ENCODE measurements at places on chromosomes 4 and X.

GRCh38 chr4:106426069-106426468 is 57.5 kb upstream of the GIMD1 start:
- H3K36me3 ChIP-seq: no peaks in the 10 kb centered on the region
- no peak overlapping the region for H3K27ac ChIP-seq
- H3K4me1 ChIP-seq: no peaks in the 10 kb centered on the region

GRCh38 chr4:61400439-61401038 is 200.4 kb downstream of the ADGRL3 start:
- no peaks in the 10 kb centered on the region for H3K36me3 ChIP-seq
- no peak for DNase-seq
- H3K4me1 ChIP-seq: no peaks in the 10 kb centered on the region

DNA sequence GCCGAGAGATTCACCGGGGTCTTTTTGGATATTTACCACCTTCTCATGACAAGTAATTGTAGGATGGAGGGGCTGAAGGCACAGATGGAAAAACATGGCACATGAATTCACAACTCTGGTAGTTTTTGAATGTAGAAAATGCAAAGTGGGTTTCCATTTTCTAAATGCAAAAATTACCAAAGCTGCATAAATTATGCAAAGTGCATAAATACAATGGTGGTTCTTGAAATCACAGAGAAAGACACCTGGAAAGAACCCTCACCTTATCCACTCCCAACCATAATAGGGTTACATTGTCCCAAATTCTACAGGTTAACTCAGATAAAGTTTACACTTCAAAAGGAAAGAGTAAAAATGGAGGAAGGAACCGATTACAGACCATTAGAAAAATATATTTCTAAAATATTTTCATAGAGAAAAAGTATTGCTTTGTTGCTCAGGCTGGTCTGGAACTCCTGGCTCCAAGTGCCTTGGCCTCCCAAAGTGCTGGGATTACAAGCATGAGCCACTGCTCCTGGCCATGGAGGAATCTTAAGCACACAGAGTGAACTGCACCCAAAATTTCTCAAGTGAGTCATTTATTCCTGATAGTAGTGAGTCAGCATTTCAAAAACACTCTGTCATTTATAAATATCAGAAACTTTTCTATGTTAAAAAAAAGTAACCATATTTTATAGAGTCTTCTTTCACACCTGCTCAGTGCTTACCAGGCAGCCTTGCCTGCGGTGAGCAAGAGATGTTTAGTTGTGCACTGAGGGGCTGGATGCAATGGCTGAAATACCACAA is 101.4 kb downstream of the FIP1L1 start:
- no peaks in the 10 kb centered on the region for H3K4me1 ChIP-seq
- H3K4me3 ChIP-seq: no peak overlapping the region
- H3K27ac ChIP-seq: no peak overlapping the region

GRCh38 chrX:133461231-133461630 is 45.9 kb upstream of the GPC4 start:
- H3K4me3 ChIP-seq: no peak overlapping the region
- H3K27me3 ChIP-seq: no peaks in the 10 kb centered on the region
- H3K4me1 ChIP-seq: no peaks in the 10 kb centered on the region
- no peak overlapping the region for H3K27ac ChIP-seq

DNA sequence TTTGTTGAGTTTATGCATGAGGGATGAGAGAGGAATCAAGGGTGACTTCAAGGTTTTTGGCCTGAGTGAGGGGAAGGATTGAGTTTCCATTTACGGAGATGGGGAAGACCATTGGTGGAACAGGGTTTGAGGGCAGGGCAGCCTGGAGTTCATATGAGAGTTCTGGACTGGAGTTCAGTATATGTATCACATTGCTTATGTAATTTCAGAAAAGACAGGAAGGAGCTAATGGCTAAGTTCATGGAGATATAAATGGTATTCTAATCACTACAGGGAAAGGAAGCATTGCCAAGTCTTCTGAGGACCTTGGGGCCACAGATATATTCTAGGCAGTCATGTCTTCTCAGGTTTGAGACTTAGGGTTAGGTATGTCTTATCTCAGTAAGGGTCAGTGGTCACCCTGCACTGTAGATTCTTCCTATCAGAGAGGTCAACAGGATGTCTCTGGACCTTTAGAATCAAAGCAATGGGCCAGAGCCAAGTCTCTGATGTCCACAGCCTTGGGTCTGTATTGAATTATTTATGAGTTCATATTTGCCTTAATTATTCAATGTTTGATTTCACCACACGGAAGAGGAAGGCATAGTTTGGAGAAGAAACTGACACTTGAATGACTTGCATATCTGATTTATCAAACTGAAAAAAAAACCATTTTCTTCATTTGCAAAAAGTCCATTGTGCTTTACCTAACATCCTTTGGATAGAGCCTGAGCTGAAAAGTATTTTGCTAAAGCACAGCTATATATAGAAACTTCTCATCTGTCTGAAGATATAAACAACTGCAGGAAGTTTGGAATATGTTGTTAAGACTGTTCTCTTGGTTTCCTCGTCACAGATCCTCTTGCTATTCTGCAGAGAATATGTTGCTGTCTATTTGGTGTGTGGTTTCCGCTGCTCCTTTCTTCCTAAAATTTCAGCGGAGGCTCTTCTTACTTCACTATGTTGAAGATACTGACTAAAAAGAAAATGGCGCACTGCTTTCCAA is 139.5 kb downstream of the PDGFRA start:
- H3K4me1 ChIP-seq: no peaks in the 10 kb centered on the region
- H3K36me3 ChIP-seq: no peaks in the 10 kb centered on the region
- H3K4me3 ChIP-seq: no peak overlapping the region
- H3K27me3 ChIP-seq: peaks cover 9% of the 10 kb centered on the region
- no peak overlapping the region for H3K27ac ChIP-seq

DNA sequence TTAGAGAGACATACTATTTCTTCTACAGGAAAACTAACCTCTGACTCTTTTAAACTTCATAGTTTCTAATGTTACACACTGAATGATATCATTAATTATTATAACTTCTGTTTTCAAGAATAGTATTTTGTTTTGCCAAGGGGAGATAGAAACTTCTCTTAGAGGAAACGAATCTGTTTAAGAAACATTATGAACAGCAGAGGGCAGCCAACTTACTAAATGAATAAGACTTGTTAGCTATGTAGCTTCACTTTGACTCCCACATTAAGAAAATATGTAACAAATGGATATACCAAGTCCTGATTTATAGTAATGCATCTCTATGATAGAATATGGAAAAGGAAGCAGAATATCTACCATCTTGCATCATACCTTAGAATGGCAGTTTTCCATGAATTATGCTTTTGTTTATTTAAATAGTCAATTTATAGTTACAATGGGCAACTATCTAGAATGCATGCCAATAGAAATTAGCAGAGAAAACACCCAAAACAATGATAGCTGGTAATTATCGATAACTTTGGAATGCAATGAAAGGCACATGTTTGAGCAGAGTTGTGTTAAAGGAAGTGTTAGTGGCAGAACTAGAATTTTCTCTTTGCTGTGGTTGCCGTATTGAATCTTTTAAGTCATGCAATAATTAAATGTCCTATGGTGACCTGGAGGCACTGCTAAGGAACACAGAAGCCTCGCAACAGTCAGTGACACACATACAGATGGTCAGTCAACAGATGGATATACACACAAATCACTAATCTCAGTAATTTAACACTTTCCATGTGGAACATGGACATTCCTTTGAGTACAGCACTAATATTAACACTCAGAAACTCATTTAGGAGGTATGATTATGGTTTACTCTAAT is 105.7 kb upstream of the PDLIM3 start:
- peaks cover 38% of the 10 kb centered on the region for H3K27me3 ChIP-seq
- H3K4me3 ChIP-seq: no peak overlapping the region
- no peak for DNase-seq

GRCh38 chrX:67893931-67894330 is 350.1 kb downstream of the AR start:
- no peaks in the 10 kb centered on the region for H3K27me3 ChIP-seq
- no peaks in the 10 kb centered on the region for H3K4me1 ChIP-seq
- H3K27ac ChIP-seq: no peak overlapping the region
- H3K4me3 ChIP-seq: no peak overlapping the region
- no peak for DNase-seq

GRCh38 chr4:173794662-173795061 is 264.6 kb upstream of the HAND2 start:
- H3K4me1 ChIP-seq: no peaks in the 10 kb centered on the region
- no peak for DNase-seq
- no peak overlapping the region for H3K27ac ChIP-seq
- no peak overlapping the region for H3K4me3 ChIP-seq
